ENCODE measurements at places on chromosomes 1 and 21.

GRCh38 chr21:29717659-29718058 is 222.1 kb downstream of the GRIK1 start:
- no peak for DNase-seq

GRCh38 chr1:98296681-98297080 is 364.8 kb upstream of the SNX7 start:
- DNase-seq, result no peak

GRCh38 chr1:228030451-228031201 is 23.8 kb downstream of the WNT3A start:
- no peak for DNase-seq

DNA sequence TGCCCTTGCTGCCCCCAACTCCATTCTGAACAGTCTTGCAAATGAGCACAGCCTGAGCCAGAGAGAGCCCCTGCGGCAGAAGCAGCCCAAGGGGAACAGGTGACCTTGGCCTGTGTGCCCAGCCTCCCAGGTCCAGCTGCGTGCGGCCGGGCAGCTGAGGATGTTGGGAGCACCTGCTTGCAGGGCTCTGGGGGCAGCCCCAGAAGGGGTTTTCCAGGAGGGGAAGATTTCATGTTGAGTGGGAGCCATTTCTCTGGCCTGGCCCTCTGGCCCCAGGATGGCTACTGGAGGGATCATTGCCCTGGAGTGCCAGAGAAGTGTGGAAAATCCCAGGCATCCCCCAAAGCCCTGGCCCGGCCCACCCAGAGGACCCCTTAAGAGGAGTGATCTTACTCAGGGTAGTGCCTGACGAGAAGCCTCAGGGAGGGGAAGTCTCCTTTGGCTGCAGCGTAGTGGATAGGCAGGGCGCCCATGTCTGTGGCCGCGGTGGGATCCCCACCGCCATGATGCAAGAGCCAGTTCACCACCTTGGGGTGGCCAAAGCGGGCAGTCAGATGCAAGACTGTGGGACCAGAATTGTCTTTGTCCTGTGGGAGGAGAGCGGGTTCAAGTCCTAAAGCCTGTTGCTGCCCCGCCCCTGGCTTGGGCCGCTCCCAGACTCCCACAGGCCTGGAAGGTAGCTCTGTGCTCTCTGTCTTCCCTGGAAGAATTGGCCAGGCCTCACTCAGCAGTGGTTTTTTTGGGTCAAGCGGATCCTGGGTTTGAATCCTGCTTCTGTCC is 20.6 kb upstream of the RNU1-4 start:
- DNase-seq, result no peak

- no peak for DNase-seq
Observed at GRCh38 chr1:67957066-67957465, 93.4 kb downstream of the DIRAS3 start.

- DNase-seq, result no peak
Observed at GRCh38 chr1:233379869-233380438, 52.4 kb downstream of the MAP3K21 start.

GRCh38 chr1:60906039-60906438 is 176.3 kb upstream of the NFIA start:
- no peak for DNase-seq

- DNase-seq, result no peak
Observed at GRCh38 chr1:11441211-11441952, 37.6 kb upstream of the DISP3 start.

- no peak for DNase-seq
Observed at GRCh38 chr1:93888900-93889299, 9.9 kb upstream of the DNTTIP2 start.

DNA sequence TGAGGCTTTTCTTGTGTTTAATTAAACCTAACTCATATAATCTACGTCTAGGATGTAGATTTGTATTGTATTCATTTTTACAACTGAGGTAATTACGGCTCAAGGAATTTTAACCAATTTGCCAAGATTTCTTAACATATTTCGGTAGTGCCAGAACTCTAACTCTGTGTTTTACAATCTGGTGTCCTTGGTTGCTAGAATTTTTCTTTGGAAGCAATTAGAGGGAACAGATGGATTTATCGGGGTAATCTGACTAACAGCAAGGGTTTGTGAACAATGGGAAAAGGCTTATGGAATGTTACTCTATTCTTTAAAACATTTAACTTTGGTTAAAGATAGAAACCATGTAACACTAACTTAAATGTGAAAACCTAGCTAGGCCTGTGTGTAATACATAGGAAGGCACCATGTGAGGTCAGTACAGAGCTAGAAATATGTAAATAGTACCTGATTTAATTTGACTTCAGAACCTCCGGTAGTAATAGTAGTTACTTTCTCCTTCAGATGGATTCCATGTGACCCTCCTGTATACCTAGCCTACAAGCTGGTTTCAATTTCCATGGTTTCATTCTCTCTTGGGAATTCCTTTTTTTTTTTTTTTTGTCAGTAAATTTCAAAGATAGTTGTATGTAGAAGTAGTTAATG is 1.2 kb downstream of the MTF2 start:
- peak; percentile 52 for DNase-seq

DNA sequence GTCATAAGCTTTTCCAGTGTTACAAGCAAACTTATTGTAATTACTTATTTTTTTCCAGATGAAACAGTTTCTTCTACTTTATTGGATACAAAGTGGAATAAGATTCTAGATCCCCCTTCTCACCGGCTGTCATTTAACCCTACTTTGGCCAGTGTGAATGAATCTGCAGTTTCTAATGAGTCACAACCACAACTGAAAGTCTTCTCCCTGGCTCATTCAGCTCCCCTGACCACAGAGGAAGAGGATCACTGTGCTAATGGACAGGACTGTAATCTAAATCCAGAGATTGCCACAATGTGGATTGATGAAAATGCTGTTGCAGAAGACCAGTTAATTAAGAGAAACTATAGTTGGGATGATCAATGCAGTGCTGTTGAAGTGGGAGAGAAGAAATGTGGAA is 95.5 kb downstream of the ZFYVE9 start:
- no peak for DNase-seq

DNA sequence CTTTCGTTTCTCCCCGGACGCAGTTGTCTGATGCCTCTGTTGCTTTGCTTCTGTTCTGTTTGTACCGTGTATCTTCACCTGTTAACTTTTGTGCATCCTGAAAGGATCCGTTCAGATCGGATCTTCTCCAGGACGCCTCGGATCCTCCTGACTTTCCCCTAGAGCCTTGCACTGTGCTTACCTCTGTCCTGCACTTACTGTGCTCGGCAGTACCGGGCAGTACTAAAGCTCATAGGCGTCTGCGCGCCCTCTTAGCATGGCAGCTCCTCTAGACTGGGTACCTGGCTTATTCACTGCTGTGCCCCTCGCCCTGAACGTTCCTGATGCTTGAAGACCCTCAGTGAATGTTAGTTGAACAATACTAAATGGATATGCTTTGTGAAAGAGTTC is 934 bp downstream of the SCP2 start:
- no peak for DNase-seq

DNA sequence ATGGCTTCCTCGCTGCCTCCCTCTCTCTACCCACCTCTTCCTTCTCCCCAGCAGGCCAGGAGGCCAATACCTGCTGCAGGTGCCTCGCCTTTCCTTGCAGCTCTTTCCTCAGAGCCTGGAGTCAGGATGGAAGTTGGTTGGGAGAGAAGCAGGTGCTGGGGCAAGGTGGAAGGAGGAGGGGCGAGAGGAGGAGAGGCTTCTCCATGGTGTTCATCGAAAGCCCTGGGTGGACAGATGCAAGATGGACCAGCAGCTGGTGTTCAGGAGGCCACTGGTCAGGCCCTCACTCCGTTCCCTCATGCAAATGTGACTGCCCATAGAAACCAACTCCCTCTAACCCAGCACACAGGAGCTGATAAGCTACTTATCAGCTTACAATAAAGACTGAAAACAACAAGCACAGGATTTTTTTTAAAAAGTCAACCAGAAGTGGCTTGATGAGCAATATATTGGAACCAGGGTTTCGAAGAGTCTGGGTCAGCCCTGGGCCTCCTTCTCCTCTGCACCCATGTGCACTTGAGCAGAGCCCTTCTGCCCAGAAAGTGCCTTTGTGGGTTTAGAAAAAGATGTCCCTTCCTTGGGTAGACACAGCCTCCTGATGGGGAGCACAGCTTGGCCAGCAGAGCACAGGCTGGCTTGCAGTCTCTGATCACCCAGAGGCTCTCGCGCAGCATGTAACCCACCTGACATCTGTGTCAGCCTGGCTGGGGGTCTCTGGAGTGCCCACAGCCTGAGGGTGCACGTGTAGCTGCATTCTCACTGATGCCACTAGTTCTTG is 16.6 kb upstream of the GSTM4 start:
- no peak for DNase-seq

DNA sequence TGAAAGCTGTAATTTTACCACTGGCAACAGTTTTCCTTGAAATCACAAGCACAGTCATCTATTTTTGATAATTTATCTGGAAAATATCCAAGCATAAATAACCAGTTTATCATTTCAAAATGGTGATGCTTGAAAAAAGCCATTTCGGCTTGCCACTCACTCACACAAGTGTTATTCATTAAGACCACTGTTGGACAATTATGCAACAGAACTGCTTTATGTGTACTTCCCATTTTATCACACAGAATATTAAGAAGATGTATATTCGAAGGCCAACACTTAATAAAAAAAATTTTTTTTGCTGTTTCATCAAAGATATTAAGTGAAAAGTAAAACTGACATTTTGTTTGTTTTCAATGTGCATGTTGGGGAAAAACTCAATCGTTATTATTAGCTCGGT is 62.3 kb downstream of the EIF4G3 start:
- no peak for DNase-seq

Data from GM06990 (cell line).